ENCODE measurements at places on chromosomes 6 and 20.

- DNase-seq, result no peak
Measured at GRCh38 chr6:169233832-169234231, 19.8 kb downstream of the THBS2 start.

GRCh38 chr6:35742842-35743241 lies 6.0 kb downstream of the ARMC12 start:
- DNase-seq, result no peak

DNA sequence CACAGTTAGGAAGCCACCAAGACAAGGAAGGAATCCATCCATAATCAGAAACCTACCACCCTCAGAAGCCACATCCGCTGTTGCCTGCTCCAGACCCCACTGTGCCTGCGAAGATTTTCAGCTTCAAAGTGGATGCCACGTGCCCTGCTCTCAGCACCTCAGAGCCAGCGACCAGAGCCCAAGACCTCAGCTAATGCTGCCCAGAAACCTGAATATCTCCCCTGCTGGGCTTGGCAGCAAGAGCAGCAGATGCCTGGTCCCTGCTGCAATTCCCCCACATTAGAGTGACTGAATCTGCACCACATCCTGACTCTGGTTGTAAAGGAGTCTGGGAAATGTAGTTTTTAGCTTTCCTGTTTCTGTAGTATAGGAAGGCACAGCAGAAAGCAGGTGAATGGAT lies 10.7 kb upstream of the ULBP3 start:
- no peak for DNase-seq

DNA sequence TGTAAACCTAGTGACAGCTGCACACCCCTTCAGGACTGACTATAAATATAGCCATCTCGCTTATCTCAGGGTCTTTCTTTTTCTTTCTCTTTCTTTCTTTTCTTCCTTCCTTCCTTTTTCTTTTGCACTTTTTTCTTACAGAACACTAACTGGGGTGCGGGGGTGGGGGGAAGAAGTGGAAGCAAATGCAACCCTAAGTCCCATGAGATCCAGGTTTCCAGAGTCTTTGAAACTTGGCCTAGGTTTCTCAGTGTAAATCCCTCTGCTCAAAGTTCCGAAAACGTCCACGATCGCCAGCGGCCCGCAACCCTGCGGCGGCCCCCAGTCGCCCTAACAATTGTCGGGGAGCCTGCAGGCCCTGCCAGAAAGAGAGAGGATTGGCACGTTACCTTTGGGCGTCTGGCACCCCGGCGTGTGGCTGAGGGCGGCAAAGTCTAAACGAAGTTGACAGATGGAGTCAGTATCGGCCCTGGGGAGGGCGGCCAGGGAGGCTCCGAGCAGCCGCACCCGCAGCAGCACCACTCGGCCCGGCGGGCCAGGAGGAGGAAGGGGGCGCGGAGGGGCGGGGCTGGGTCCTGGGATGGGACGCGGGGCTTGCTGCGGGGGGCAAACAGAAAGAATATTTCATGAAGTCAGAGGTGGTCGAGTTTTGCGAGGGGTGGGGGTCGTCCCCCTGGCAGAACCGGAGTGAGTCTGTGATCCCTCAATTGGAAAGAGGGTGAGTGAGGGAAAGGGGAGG lies 577 bp upstream of the FOXF2 start:
- no peak for DNase-seq

DNA sequence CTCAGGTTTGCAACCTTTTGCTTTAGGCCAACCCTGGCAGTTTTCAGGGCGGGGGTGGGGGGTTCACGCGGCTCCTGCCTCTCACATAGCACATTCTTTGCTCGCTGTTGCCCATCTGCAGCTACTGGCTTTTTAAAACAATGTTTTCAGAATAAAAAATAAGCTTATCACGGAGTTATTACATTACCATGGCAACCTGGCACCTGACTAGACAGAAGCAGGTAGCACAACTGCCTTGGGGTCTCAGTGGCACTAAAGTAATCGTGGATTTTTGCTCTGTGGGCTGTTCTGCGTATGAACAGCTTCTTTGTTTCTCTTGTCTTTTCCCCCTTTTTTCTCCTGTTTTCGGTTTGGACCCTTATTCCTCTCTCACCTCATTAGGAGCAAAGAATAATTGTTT lies 9.1 kb upstream of the MANBAL start:
- DNase-seq, result no peak

- no peak for DNase-seq
Measured at GRCh38 chr20:49447946-49448809, 34.3 kb downstream of the KCNB1 start.

GRCh38 chr20:63740070-63740626 lies 572 bp downstream of the SLC2A4RG start:
- DNase-seq, result peak; percentile 68

- DNase-seq, result no peak
Measured at GRCh38 chr6:152975204-152975915, 7.5 kb downstream of the FBXO5 start.

DNA sequence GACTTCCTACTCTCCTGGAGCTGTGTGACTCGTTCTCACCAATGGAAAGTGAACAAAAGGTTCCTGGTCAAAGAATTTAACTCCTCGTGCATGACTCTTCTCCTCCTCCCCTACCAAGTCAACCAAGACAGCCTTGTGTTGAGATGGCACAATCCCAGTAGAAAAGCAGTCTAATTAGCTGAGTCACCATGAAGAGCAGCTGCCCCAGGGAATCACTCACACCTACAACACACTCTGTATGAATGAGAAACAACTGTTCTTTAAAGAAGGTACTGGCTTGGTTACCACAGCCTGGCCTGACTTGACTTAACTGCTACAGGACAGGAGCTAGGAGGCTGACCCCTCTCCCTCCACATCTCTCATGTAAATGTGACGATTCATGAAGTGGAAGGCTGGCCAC lies 2.9 kb upstream of the HLA-DOB start:
- DNase-seq, result no peak

GRCh38 chr6:28656715-28657114 lies 131.0 kb downstream of the GPX5 start:
- DNase-seq, result no peak

- no peak for DNase-seq
Measured at GRCh38 chr20:49356676-49357075, 78.8 kb upstream of the ZNFX1 start.

- DNase-seq, result no peak
Measured at GRCh38 chr20:62439218-62439617, 11.9 kb upstream of the RBBP8NL start.

- no peak for DNase-seq
Measured at GRCh38 chr6:125932451-125932795, 24.1 kb upstream of the HINT3 start.

GRCh38 chr6:72657407-72658197 lies 35.7 kb downstream of the KCNQ5 start:
- DNase-seq, result no peak

DNA sequence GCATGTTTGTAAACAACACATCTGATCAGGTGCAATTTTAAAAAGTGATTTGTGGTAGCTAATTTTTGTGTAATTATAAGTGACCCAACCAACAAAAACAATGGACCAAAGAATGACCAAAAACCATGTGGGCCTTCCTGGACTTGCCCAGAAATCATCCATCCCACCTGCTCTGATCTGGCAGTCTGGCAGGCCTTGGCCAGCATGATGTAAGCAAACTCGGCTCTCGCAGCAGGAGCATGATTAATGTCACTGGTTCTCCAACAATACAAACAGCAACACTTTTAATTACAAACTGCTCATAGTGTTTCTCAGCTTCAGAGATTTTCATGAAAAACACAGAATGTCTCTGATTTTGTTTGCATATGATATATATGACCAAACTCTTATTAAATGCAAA lies 16.1 kb downstream of the TP53INP2 start:
- no peak for DNase-seq

DNA sequence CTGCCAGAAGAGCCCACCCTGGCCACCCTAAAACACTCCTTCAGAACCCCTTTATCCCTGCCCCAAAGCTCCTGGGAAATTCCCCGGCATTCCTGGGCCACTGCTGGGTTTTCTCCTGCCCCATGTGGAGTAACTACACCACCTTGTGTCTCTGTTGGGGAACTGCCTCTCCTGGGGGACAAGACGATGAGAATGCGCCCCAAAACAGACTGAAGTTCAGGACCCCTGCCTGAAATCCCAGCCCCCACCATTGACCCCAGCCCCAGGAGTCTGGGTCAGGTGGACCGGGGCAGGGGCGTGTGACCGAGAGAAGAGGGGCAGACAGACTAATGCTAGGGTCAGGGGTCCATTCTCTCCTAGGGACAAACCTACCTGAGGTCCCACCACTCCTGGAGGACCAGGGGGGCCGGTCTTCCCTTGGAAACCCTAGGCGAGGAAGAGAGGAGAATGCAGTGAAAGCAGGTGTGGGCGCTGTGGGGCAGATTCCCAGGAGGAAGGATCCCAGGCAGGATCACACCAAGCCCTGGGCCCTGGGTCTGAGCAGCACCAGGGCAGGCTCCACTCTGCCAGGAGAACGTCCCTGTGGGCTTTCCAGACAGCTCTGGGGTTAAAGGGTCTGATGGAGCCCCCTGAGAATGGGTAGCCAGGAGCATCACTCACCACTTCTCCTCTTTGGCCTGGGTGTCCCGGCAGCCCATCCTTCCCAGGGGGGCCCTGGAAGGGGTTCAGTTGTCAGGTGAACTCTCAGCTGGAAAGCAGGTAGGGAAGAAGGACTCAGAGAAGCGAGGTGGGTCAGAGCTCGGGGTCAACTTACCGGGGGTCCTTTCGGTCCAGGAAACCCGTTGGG lies 19.4 kb downstream of the COL11A2 start:
- no peak for DNase-seq

GRCh38 chr6:91633374-91634111 lies 1046.7 kb upstream of the MAP3K7 start:
- no peak for DNase-seq

DNA sequence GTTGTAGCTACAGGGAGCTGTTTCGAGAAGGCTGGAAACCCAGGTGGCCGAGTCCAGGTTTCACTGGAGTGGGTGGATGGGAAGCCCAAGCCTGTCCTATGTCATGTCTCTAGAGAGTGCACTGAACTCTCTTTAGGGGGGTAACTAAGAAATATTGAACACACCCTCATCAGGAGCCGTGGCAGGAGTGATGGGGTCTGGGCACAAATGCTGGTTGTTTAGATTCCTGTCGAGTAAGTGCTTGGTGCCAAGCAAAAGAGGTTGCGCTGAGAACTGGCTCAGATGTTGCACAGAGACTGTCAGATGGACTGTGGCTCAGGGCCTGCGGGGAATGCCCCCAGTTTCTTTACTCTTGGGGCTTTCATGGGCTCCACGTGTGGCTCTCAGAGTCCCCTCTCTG lies 7.3 kb upstream of the FAM209A start:
- DNase-seq, result no peak

- DNase-seq, result no peak
Measured at GRCh38 chr6:112443179-112444065, 96.3 kb downstream of the RFPL4B start.

- no peak for DNase-seq
Measured at GRCh38 chr20:49539481-49540231, 28.3 kb downstream of the PTGIS start.

- no peak for DNase-seq
Measured at GRCh38 chr6:16493112-16493511, 254.7 kb downstream of the GMPR start.

DNA sequence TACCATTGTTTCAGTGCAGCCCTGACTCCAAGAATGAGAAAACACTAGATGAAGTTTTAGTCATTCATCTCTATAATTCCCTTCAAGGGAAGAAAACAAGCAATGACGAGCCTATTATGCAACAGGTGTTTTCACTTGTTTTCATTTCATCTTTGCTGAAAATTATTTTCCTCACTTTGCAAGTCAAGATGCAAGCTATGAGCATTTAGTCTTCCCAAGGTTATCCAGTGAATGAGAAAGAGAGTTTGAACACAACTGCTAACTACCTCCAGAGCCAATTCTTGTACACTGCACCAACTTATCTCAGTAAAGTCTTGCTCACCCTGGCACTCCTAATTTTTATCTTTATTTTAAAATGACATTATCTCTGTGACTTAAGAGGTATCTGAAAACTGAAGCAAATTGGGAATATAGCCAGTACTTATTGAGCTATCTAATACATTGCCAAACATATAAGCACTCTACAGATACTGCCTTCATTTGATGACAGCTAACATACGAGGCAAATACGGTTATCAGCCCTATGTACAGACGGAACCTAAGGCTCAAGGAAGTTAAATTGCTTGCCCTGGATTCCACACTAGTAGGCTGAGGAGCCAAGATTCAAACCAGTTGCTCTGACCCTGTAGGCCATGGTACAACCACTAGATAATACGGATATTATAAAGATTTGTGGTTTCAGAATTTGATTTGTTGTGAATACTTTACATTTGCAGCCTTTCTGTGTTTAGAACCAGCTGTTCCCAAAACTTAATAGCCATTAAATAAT lies 36.8 kb downstream of the MOXD1 start:
- DNase-seq, result no peak

- no peak for DNase-seq
Measured at GRCh38 chr20:24530131-24530680, 60.8 kb downstream of the SYNDIG1 start.

- DNase-seq, result no peak
Measured at GRCh38 chr6:168628176-168628553, 187.2 kb downstream of the SMOC2 start.

DNA sequence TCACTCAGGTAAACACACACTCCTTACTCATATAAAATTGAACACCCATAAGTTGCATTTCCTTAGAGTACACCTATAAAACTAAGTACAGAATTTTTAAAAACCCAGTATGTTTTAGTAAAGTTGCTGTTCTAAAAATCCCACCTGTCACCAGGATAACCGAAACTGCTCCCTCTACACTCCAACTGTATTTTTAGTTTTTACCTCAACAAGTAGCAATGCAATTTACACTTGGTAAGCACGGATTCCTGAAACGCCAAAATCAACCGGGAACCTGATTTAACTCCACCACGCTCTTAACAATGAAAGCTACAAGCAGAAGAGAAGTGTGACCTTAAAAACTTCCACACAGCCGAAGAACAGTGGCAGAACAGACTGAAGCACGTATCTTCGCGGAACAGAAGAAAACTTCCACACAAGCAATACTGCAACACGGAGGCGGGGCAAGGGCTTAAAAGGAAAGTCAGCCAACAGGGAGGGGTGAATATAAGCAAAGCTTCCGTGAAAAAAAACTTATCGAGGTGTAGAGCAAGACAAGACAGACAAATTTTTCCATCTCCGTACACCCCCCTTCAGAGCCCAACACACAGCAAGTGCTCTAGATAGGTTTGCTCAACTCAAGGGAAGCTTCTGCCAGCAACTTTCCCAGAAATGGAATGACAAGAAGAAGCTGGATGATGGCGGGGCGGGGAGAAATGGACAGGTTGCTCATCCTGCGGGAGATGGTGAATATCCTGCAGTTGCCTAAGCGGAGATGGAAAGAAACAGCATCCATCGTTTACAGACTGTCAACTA lies 1.4 kb downstream of the STAU1 start:
- peak; percentile 64 for DNase-seq

DNA sequence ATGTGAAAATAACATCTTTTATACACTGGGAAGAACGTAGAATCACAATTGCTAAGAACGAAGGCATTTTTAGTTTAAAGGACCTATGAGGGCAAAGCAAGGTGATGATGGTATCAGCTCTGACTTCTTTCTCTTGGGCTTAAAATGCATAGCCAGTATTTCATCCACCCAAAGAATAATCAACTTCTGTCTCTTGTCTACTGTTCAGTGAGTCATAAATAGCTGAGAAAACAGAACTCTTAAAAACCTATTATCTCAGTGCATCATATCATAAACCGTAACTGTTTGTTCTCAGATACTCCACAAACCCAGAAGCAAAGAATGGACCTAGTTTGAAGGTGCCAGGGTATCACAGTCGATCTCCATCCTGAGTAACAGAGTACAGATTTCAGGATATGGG lies 5.2 kb downstream of the PHF10 start:
- no peak for DNase-seq

GRCh38 chr6:121732641-121733040 lies 297.2 kb downstream of the GJA1 start:
- no peak for DNase-seq

GRCh38 chr6:82030301-82030700 lies 217.2 kb downstream of the IBTK start:
- no peak for DNase-seq

All from lower lobe of right lung (tissue), 2 donors.